ENCODE measurements at places on chromosomes 2 and 18.

DNA sequence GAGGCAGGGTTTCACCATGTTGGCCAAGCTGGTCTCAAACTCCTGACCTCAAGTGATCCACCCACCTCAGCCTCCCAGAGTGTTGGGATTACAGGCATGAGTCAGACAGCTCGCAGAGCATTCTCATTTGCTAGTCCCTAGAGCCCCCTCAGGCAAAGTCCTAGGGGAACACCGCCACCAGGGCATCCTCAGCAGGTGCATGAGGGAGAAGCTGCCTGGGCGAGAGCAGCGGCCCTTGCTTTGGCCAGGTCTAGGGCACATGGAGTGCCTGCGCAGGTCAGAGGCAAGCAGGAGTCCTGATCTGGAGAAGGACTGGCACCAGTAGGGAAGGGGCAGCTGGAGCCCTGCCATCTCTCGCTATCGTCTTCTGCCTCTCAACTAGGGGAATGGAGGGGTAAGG lies 32.4 kb downstream of the NGEF start:
- DNase-seq = no peak

- no peak for DNase-seq
Measured at GRCh38 chr2:100269889-100270288, 52.4 kb downstream of the LONRF2 start.

- DNase-seq = no peak
Measured at GRCh38 chr18:12255626-12256026, 1.5 kb downstream of the CIDEA start.

DNA sequence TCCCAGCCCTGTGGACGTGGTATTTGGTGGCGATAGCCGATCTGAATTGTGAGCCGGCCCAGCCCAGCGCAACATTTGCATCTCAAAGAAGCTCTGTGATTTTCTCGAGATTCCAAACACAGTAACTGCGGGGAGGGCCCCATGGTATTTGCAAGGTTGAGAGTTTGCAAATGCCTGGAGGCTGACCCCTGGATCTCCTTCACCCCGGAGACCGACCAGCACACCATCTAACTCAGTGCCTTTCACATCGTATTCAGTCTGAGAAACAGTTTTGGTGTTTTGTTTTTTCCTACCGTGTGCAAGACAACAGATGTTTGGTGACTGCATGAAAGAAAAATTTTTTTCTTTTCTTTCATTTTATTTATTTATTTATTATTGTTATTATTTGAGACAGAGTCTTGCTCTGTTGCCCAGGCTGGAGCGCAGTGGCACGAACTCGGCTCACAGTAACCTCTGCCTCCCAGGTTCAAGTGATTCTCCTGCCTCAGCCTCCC lies 40.3 kb downstream of the MYCN start:
- no peak for DNase-seq

GRCh38 chr2:24160761-24161160 lies 14.1 kb upstream of the FAM228A start:
- DNase-seq = no peak

DNA sequence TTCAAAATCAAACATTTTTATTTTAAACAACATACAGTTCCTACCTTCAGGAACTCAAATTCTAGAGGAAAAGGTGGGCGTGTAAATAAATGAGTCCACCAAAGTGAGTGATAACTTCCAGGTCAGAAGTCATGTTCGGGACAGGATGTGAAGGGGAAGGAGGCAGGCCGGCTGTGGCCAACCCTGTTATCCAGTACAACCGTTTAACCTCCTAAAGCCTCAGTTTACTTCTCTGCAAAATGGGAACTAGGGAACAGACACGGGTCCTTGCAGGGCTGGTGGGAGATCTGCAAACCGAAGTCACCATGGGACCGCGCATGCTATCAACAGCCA lies 373 bp downstream of the EIPR1 start:
- peak; percentile 30 for DNase-seq

Measured in activated naive CD4-positive, alpha-beta T cell treated with anti-CD3 and anti-CD28 coated beads, Interleukin-2, amount 50 U/mL, for 16 hours (primary cell).